ENCODE measurements at places on chromosomes 12 and 14.

DNA sequence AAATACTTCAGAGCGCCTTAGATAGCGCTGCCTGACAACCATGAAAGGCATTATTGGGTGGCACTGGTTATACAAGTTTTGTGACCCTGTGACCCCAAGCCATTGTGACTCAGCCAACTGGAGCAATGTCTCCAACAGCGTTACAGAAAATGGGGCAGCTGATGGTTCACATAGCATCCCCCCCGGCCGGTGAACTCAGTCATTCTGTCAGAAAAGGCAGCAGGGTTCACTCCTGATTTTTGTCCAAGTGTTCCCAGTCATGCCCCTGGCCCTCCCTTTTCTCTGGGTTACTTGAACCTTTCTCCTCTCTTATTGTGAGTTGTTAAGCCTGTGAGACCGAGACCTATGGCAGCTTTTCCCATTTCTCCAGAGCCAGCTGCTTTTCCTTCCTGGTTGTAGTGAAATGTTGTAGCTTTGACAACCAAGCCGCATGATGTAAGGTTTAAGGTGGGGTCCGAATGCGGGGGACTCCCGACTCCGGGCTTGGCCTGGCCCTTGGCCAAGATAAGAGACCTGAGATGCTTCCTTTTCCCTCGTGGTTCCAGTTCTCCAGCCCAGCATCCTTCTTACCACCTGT, 22.0 kb downstream of the CD9 start:
- peak; percentile 41 for DNase-seq

- DNase-seq = no peak
Measured at GRCh38 chr12:78386871-78387270, 477.7 kb upstream of the SYT1 start.

DNA sequence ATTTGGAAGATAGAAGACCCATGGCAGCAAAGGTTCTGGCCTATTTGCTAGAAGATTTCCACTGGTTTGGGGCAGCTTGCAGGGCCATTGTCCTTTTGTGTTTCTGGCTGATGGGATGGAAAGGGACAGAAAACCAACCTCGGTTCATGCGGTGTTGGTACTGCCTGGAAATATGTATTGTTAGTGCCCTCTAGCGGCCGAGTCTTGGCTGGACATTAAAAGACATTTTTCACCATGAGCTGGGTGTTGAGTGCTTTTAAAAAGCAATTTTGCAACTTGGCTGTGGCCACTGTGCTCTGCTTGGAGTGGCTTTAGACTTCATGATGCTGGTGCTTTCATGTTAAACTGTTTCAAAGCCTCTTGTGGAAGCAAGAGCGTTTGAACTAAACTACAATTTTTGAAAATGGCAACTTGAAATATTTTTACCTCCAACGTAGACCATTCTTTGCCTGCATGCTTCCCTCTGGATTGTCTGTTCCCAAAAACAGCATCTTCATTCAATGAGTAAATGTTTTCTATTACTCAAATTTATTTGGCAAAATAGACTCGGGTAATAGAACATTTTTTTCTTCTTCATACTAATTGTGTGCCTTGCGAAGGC, 102.7 kb upstream of the TBX5 start:
- peak; percentile 87 for DNase-seq

DNA sequence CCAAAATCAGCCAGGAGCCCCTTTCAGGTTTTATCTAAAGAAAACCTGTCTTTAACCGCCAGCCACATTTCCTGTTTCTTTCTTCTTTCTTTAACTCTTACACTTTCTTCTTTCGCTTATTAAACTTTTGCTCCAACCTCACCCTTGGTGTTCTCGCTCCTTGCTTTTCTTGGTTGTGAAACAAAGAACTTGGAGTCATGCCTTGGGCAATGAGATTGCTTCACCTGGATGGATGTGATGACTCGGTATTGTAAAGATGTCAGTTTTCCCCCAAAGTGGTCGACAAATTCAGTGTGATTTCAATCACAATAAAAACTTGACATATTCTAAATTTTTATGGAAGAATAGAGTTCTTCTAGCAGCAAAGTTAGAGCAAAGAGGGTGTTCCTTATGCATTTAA, 16.2 kb upstream of the TCL1A start:
- DNase-seq = no peak

DNA sequence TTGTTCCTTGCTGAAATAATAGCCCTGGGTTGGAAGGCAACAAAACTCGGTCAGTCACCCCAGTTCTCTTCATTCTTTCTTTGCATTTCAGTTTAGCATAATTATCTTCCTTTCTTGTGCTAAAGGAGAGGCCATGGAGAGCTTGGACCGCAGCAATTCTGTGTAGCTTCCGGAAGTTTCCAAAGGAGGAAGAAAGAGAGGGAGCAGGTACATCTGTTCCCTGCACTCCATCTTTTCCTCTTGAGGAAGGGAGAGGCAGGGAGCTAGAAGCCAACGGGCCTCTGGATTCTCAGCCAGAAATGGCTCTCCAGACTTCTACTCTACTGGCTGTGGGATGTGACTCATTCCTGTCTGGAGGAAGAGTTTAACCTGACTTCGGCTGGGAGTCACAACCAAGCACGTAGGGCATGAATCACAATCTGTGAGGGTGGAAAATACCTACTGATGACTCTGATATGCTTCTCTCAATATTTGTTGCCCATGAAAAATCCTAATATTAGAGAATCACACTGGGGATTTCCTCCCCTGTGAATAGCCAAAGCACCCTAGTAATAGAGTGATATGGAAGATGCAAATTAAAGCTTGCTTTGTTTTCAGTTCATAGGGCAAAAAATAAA, 17.0 kb downstream of the ANO6 start:
- DNase-seq = no peak

- no peak for DNase-seq
Measured at GRCh38 chr12:77882709-77883108, 52.0 kb downstream of the NAV3 start.
